ENCODE measurements at places on chromosomes 3 and 15.

GRCh38 chr3:171676601-171677175 is 133.6 kb downstream of the PLD1 start:
- DNase-seq, result no peak

GRCh38 chr15:89101302-89102193 is 13.3 kb downstream of the ABHD2 start:
- DNase-seq, result no peak

- DNase-seq, result no peak
Observed at GRCh38 chr15:62486041-62486440, 321.0 kb upstream of the C2CD4B start.

GRCh38 chr3:184727357-184728009 is 15.6 kb upstream of the MAGEF1 start:
- DNase-seq, result peak; percentile 52

- DNase-seq, result no peak
Observed at GRCh38 chr3:197064771-197065170, 35.2 kb upstream of the MELTF start.

GRCh38 chr15:96807361-96807760 is 476.9 kb downstream of the NR2F2 start:
- no peak for DNase-seq

DNA sequence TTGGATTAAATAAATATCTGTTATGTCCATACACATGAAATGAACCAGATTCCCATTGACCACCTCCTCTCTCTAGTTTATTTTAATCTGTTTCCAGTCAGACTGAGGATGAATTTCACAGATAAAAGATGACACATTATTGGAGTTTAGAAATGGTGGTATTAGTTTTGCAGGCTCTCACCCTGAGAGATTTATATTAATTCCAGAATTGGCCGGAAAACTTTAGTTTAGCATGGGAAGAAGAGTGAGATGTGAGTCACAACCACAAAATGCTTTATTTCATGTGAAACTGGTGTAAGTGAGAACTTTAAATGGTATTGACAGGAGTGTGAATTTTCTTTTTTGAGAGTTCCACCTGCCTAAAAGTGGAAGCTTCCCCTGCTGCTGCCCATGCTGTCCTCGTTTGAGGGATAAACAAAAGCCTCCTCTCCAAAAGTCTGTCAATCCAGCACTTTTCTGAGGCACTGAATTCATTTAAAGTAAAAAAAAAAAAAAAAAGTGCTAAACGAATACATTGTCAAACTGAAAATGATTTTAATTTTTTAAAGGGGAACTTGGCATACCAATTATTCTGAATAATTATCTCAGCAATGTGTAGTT is 65.1 kb upstream of the EPHA3 start:
- DNase-seq, result no peak

GRCh38 chr15:93974804-93975481 is 256.4 kb upstream of the MCTP2 start:
- no peak for DNase-seq

- no peak for DNase-seq
Observed at GRCh38 chr3:87674397-87675161, 384.2 kb downstream of the CGGBP1 start.

DNA sequence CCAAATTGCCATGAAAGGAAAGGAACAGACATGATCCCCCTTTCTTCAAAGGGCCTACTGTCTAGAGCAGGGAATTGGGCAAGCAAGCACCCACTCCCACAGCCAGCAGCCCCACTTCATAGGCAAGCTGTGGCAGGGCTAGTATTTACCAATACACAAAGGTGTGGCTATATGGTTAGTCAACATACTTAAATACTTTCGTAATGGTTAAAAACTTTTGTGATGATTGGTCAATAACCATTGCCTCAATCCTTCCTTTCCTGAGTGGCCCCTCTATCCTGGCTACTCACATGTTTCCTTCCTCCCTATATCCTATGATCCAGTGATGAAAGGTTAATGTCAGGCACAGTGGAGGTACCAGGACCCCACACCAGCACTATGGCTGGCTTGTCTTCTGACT is 30.1 kb upstream of the ARL8B start:
- no peak for DNase-seq

DNA sequence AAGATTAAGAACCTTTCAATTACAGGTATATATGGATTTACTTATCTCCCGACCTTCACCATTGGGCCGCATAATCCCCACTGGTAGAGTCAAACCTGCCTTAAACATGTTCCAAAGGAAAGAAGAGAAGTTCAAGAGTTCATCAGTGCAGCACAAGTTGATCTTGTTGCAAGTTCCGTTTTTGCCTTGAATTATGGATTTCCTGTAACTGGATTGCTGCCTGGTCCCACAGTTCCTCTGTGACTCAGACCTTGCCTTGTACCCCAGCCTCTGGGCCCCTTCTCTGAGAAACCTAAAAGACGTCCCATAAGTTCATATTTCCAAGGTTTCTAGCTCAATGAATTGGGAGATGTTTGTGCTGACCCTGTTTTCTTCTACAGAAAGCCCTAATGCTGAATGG is 112.5 kb upstream of the THBS1 start:
- DNase-seq, result peak; percentile 43

- DNase-seq, result no peak
Observed at GRCh38 chr3:119356646-119357045, 62.5 kb downstream of the ARHGAP31 start.

- DNase-seq, result peak; percentile 27
Observed at GRCh38 chr15:51736069-51736468, 1.4 kb downstream of the LYSMD2 start.

GRCh38 chr3:119524931-119525662 is 26.8 kb downstream of the TIMMDC1 start:
- no peak for DNase-seq
